ENCODE measurements at places on chromosomes 3 and 15.

- DNase-seq, result no peak
These were observed 126.2 kb downstream of the TIGIT start for GRCh38 chr3:114420072-114420471.

- no peak for DNase-seq
These were observed 74.7 kb downstream of the MAGI1 start for GRCh38 chr3:65963787-65964677.

DNA sequence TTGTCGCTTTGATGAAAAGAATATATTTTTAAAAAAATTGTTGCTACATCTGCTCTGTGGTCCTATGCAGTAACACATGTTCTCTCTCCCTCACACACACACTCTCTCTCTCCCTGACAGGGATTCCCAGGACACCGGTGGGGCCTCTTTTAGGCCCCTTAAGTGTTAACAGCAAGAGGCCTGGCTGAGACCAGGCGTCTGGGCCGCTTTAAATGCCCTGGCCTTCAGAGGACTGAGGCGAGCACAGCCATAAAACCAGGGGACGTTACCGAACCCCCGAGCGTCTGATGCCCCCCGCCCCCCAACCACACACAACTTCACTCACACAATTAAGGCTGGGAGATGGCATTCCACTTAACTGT lies 1.7 kb downstream of the BNC1 start:
- no peak for DNase-seq

DNA sequence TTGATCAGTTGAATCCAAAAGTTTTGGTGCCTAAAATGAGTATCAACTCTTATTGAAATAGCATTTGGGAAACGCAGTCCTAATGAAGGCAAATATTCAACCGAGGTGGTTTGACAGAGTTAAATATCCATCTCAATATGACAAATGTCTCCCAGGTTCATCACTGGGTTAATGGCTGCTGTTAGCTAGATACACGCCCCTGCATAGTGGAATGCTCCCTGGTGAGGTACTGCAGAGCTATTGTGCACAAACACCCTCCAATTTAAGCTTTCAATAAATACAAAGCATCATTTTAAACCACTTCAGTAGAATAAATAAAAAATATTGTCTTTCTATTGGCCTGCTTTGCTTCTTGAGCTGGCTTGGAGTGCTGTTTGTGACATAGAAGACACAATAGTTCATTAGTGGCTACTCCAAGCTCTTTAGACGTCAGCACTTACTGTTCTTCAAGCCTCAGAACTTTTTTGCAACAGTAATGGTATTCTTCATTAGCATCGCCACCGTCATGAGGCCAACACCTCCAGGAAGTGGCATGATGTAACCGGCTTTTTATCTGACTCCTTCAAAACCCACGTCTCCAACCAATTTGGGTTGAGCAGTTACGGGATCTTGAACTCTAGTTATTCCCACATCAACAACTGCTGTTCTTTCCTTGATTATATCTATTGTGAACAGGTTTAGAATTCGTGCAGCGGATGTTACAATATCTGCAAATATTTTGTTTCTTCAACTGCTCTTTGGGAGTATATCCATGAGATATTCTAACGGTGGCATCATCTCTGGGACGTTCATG lies 1159.6 kb upstream of the EPHA6 start:
- no peak for DNase-seq

DNA sequence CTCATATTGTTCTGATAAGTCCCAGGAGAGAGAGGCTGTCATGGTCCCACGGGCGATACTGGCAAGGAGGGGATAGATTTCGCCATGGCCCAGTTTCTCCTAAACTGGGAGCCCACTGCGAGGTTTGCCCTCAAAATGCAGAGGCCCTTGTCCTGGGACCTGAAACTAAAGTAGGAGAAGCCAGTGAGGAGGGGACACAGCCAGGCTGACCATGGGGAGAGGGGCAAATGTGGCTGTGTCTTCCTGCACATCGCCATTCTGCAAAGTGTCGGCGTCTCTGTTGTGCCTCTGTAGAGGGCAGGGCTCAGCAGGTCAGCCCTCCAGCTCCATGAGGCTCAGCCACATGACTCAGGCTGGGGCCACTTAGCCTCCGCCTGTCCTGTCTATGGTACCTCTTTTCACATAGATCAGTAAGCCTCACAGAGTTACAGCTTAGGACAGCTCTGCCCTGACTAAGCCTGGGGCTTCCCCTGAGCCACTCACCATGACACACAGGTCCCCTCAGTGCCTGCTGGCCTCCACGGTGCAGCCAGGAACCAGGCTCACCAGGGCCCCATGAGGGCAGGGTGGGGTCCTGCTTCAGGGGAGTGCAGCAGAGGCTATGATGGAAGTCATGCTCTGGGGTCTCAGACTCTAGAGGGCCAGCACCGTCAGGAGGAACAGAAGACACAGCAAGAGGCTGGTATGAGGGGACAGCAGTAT lies 28.6 kb upstream of the PLXNA1 start:
- no peak for DNase-seq

DNA sequence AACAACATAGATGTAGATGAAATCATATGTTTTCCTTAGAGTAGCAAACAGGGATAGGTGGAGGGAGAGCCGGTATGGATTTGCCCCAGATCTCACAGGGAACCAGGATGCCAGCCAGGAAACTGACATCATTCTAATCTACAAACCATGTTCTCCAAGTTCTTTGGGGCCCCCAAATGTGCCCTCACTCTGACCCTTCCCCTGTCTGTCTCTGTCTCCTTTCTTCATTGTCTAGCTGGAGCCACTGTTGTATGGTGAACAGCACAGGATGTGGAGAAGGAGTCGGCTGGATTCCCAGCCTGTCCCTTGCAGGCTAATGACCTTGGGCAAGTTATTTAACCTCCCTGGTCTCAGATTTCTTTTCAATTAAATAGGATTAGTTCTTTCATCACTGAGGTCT lies 962 bp downstream of the ATP13A5 start:
- DNase-seq, result no peak

DNA sequence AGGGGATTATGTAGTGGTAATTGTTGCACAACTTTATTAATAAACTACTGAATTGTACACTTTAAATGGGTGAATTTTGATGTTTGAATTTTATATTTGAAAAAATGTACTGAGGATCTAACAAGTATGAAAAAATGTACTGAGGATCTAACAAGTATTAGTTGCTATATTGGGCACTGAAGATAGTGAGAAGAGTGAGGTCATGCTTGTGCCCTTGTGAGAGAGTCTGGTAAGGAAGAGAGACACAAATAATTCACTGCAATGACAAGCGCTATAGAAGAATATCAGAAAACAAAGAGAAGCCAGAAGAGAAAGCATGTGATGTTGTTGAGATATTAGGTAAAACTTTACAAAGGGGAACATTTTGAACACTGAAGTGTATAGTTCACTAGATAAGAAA lies 137.6 kb downstream of the DTWD1 start:
- no peak for DNase-seq

DNA sequence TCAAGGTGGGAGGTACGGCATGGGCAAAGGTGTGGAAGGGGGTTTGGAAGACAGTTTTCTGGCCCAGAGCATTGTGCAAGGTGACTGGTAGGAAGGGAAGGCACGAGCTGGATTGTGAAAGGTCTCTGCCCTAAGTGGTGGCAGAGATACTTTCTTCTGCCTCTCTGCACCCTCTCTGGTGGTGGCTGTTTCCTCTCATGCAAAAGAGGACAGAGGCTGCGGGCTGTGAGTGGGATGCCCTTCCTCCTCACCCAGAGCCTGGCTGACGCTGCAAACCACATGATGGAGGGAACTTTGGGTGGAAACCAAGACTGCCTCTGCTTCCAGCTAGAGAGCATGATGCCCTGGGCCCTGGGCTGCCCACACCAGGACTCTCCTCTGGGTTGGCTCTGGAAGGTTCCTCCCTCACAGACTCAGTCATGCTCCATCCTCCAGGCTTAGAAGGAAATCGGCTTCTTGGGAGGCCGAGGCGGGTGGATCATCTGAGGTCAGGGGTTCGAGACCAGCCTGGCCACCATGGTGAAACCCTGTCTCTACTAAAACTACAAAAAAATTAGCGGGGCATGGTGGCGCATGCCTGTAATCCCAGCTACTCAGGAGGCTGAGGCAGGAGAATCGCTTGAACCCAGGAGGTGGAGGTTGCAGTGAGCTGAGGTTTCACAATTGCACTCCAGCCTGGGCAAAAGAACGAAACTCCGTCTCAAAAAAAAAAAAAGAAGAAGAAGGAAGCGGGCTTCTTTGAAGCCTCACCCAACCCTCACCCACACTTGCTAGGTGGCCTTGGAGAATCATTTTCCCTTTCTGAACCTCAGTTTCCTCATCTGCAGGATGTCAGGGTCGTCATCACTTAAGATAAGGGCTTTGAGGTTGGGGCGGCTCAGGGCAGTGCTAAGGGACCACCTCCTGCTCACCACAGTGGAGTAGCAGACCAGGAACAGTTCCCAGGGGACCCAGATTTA lies 8.3 kb downstream of the PSTPIP1 start:
- peak; percentile 80 for DNase-seq

DNA sequence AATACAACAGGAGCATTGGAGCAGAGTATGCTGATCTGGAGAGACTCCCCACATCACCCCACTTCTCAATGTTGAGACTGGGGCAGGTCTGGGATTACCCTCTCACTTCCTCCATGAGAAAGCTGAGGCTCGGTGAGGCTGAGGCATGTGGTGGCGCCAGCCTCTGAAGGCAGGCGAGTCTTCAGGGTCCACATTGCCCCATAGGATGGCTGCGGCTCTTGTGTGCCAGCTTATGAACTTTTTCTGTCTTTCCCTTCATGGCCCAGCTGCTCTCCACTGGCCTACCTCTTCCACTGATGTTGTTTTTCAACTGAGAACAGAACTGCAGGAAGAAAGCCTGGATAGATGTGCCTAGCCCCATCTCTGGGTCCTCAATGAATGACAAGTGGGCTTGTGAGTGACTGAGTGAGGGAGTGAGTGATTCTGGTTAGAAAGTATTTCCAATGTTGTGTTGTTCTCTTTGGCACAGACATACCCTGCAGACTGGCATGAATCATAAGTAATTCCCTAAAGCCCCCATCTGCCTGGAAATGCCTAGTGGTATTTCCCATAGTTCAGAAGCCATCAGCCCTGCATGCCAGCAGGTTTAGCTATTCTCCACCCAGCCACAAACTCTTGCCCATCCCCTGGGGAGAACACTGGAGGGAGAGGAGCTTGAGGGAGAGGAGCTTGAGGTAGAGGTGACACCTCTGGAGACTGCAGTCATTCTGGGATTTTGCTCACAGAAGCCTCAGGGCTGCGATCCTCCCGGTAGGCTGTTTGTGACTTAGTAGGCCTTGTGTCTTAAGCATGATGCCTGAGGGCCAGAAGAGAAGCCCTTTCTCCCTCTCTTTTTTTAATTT lies 56.9 kb downstream of the AMOTL2 start:
- no peak for DNase-seq

DNA sequence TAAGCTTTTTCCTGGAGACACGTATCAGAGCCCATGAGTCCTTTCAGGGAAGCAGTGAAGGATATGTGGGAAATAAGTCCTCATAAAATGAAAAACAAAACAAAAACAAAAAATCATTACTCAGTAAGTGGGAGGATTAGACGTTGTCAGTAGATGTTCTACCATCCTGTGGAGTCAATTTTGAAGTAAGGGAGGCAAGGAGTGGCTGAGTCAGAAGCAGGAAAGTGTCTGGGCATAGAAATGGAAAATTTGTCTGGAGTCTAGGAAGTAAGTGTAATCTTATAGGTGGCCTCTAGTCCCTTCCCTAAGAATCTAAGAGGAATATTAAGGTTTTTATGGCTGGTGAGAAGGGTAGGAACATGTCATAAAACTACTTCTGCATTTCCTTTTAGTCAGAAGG lies 339.8 kb upstream of the SEMA6D start:
- DNase-seq, result no peak

DNA sequence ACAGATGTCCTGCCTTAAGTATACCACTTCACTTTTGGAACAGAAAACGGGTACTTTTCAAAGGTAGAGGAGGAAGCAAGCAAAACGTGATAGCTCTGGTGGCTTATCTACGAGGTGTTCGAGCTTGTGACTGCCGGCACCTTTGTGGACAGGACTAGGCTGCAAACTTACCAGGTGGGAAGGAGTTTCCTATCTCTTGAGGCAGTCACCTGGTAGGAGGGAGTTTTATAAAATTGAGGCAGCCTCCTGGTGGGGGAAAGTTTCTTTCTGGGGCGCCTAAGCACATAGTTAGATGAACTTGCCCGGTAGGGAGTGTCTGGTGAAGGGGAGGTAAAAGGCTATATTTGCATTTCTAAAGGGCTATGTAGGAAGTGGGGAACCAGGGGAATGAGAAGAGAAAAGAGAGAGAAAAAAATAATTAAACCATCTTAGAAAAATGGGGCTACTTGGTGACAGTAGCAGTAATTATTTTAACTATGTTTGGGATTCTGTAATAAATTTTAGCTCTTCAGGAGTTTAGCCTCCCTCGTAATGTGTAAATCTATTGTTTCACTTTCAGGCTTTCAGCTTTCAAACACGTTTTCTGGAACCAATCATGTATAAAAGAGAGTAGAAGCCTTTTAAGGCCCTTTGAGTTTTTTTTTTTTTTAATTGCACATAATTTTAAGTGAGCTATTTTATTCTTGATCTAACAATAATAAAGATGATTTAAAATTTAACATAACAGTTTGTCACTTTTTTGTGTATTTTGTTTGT lies 131.0 kb downstream of the IL5RA start:
- no peak for DNase-seq

DNA sequence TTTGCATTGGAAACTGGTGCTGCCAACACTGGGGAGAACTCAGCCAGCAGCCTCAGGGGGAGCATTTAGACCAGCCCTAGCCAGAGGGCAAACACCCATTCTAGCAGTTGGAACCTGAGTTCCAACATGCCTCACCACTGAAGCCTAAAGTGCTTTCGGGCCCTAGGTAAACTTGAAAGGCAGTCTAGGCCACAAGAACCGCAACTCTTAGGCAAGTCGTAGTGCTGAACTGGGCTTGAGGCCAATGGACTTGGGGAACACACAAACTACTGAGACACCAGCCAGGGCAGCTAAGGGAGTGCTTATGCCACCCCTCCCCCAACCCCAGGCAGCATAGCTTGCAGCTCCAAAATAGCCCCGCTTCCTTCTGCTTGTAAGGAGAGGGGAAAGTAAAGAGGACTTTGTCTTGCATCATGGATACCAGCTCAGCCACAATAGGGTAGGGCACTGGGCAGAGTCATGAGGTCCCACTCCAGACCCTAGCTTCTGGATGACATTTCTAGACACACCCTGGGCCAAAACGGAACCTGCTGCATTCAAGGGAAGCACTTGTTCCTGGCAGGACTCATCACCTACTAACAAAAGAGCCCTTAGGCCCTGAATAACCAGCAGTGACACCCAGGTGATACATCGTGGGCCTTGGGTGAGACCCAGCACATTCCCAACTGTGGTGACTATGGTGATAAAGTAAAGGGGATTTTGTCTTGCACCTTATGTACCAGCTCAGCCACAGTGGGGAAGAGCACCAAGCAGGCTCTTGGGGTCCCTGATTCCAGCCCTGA lies 37.3 kb upstream of the TEX9 start:
- DNase-seq, result no peak

- DNase-seq, result no peak
These were observed 828.4 kb upstream of the DPPA4 start for GRCh38 chr3:110165753-110166152.

DNA sequence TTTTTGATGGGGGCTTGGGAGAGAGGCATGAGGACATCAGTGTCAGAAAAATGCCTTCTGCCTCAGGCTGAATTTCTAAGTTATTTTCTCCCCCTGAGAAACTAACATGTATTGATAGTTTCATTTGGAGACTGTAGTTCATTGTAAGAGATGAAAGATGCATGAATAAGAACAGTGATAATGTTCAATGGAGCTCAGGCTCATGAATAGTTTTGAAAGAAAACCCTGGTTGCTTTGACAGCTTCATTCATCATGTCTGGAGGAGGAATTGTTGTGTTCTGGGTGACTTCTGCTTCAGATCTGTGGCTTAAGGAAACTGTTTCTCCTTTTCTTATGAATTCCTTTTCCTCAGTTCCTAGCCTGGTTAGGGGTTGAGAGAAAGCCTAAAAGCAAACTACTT lies 204.0 kb upstream of the LRRC3B start:
- no peak for DNase-seq

- no peak for DNase-seq
These were observed 1.0 kb downstream of the XYLB start for GRCh38 chr3:38347421-38348200.
